ENCODE measurements at places on chromosomes 16 and 17.

GRCh38 chr16:50717091-50717490 lies 23.7 kb downstream of the NOD2 start:
- no peak for DNase-seq

GRCh38 chr17:28572259-28573039 lies 1.1 kb upstream of the PIGS start:
- DNase-seq: no peak

DNA sequence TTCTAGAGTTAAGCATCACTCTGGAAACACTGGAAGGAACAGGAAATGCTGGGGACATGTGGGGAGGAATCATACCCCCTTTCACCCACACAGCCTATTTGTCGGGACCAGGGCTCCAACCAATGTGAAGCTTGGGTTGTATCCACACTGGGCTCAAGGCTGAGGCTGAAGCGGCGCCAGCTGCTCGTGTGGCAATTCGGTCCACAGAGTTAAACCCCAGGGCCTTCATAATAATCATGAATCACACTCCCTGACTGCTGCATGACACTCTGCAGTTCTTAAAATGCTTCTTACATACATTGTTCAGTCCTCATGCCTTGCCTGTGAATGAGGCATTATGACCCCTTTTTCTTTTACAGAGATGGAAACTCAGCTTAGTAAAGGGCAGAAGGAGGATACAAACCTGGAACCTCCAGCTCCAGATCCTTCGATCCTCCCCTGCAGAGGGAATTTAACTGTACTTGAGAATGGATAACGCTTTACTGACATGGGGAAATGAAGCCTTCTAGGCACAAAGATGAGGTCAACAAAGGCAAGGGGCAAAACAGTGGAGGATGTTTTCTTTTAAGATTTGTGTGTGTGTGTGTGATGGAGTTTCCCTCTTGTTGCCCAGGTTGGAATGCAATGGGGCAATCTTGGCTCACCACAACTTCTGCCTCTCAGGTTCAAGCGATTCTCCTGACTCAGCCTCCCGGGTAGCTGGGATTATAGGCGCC lies 72.7 kb downstream of the SOX9 start:
- no peak for DNase-seq

GRCh38 chr16:9943121-9943520 lies 239.1 kb downstream of the GRIN2A start:
- DNase-seq: no peak

DNA sequence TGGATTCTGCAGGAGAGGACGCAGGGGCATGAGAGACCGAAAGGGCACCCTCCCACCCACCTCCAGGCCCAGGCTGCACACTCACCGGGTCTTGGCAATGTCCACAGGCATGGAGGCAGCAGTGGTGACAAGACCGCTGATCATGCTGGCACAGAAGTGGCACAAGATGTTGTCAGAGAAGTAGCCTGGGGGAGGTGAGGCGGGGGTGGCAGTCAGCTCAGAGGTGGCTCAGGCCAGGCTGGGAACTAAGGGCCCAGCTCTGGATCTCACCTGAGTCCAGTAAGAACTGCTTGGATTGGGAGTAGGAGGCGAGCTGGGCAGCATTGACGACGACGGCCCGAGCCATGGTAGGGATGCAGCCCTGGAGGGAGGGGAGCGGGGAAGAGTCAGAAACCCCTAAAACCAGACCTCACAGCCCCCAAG lies 1.8 kb downstream of the SLC25A11 start:
- no peak for DNase-seq

GRCh38 chr17:59278406-59278805 lies 53.0 kb upstream of the YPEL2 start:
- DNase-seq: no peak

DNA sequence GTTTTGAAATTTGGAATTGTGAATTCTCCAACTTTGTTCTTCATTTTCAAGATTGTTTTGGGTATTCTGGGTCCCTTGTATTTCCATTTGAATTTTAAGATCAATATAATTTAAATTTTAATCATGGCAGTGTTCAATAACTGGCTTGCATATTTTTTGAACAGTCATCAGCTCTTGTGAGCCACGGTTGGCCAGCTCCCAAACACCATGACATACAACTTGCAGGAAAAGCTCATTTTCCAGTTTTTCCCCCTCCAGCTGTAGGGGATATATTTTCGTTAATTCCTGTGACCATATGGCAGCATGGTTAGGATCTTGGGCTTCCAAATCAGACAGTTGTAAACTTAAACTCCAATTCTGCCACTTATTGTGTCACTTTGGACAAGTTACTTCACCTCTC lies 690.1 kb downstream of the WWOX start:
- DNase-seq: no peak

GRCh38 chr17:74296548-74296936 lies 22.5 kb downstream of the DNAI2 start:
- DNase-seq: no peak

- DNase-seq: no peak
These were observed 25.6 kb upstream of the DOC2B start for GRCh38 chr17:206941-207560.

GRCh38 chr16:84700446-84701300 lies 873 bp downstream of the USP10 start:
- no peak for DNase-seq

DNA sequence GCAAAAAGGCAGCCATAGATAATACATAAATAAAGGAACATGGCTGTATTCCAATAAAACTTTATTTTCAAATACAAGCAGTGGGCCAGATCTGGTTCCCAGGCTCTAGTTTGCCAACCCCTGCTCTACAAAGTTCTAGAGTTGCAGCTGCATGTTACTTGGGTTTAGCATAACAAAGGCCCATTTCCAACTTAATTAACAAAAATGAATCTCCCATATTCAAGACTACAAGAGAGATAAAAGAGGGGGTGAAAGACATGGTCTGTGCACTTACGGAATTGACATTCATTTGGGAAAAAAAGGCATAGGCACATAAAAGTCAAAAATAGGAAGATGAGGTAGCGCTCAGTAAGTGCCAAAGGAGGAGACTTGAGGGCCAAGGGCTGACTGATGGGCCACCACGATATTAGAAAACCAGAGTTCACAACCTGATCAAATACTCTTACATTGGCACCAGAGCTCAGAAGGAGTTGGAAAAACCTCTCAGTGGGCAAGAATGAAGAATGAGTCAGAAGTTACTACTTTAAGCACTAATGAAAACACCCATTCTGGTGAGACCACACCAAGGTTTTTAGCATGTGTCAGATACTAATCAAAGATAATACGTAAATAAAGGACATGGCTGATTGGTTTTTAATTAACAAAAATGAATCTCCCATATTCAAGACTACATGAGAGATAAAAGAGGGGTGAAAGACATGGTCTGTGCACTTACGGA lies 164.0 kb downstream of the VPS53 start:
- DNase-seq: no peak

DNA sequence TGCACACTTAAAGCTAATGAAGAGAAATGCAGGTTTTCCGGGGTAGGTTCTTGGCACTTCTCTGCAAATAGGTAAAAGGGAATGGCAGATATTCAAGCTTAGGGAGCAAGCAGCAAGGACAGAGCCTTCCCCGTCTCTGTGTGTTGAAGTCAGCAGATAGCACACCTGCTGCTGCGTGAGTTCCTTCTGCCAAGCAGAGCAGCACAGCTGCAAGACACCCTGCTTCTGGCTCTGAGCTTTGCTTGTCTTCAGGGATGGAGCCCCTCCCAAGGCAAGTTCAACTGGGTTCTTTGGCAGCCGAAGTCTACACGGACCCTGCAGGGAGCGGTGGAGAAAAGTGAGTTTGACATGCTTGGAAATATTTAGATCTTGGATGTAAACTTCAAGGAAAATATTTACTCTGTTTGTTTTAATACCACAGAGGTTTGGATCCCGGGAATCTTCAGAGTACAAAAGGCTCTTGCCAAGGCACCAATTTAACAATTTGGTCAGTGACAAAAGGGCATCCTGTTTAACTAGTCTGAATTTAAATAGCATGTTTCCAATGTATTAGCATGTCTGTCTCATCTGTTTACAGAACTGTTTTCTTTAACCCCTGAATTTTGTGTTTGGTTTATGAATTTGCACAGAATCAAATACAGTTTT lies 113.4 kb upstream of the KCNJ16 start:
- DNase-seq: no peak

- peak; percentile 73 for DNase-seq
These were observed 805 bp upstream of the C16orf95 start for GRCh38 chr16:87317750-87318644.

GRCh38 chr17:39848600-39848999 lies 15.5 kb downstream of the IKZF3 start:
- no peak for DNase-seq

GRCh38 chr16:8262299-8262698 lies 328.0 kb downstream of the TMEM114 start:
- DNase-seq: no peak

GRCh38 chr16:88763502-88764053 lies 21.4 kb downstream of the PIEZO1 start:
- no peak for DNase-seq

GRCh38 chr17:27906226-27906580 lies 13.0 kb upstream of the LYRM9 start:
- DNase-seq: no peak

GRCh38 chr17:2487306-2487705 lies 24.4 kb downstream of the METTL16 start:
- DNase-seq: no peak

DNA sequence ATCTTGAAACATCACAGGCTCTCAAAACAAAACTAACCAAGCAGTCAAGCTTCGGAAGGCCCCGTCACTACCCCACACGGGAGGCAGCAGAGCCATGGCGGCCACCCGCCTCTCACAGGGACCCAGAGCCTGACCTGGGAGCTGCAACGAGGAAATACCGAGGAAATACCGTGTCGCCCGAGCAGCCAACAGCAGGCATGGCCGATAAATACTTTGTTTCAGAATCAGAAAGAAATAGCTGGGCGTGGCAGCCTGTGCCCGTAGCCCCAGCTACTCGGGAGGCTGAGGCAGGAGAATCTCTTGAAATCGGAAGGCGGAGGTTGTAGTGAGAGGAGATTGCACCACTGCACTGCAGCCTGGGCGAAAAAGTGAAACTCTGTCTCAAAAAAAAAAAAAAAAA lies 6.9 kb downstream of the LMF1 start:
- DNase-seq: no peak

GRCh38 chr17:17698371-17698770 lies 17.1 kb downstream of the RAI1 start:
- DNase-seq: no peak

DNA sequence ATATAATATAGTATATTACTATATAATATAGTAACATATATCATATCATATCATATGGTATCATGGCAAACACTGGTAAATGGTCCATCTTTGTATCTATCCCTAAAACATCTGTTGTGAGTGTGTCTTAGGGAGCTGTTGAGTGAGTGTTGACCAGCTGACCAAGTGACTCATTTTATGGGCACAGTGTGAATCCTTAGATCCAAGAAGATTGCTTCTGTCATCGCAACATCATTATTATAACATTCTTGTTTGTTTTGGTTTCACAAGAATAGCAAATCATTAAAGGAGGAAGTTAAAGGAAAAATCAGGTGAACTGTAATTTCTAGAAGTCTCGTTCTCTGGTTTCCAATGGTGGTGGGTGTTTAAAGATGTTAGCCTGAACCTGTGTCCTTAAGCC lies 11.7 kb upstream of the MAF start:
- DNase-seq: no peak

GRCh38 chr16:28505489-28506137 lies 1.0 kb downstream of the IL27 start:
- no peak for DNase-seq

DNA sequence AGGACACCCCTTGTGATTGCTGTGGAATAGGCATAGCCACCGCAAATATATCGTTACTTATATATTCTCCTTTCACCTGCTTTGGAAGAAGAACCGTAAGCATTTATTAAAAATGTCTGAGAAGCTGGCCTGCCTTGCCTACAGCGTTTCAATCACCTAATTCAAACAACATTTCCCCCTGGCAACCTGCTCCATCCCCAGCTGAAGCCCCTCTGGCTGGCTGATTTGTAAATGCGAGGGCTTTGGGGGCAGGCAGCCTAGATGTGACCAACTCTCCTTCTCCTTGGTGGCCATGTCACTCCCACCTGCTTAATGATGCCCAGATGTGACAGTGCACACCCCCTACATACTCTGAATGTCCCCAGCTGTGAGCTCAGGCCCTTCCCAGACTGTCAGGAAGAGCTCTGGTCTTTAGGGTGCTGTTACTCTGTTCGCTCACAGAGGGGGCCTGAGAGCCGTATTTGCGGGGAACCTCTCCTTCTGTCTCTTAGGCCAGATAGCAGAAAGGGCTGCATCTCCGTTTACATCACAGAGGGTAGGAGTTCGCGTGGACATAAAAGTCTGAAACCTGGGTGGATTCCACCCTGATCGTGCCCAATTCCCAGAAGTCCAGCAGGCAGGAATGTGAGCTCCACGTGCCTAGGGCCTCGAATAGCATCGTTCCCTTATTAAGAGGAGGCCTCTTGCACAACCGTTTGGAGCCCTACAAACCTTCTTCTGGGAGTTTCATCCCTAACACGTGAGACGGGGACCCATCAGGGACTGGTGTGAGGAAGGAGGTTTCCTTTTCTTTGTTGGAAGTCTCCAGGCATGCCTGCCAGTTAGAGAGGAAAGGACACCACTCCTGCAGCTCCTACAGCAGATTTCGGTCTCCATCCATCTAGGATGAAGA lies 2.4 kb upstream of the SDK2 start:
- no peak for DNase-seq

DNA sequence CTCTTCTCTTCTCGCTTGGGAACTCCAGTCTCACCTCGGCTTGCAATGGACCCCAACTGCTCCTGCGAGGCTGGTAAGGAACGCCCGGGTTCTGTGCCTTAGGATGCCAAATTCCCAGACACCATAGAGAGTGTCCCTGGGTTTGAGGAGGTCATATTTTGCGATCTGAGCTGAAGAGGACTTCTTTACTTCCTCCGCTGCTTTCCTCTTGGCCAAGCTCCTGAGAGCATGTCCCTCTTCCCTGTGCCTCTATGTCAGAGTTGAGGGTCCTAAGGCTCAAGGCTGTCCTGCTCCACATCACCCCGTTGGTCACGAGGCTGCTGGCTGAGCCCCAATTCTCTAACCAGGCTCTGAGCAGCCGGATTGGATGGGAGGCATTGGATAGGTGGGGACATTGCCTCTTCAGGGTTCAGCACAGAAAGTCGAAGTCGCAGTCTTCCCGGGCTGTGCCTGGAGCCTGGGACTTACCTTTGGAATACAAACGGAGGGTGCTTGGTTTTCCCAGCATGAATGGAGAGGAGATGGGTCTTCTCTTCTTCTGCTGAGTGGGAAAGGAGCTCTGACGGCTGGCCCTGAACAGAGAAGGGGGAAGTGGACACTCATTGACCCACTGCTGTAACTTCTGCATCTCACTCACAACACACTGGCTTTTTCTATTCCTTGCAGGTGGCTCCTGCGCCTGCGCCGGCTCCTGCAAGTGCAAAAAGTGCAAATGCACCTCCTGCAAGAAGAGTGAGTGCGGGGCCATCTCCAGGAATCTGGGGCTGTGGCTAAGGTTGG lies 416 bp downstream of the MT1H start:
- DNase-seq: no peak

- DNase-seq: no peak
These were observed 2.8 kb downstream of the SOCS7 start for GRCh38 chr17:38354466-38354865.

GRCh38 chr17:29379084-29379991 lies 10.8 kb upstream of the TAOK1 start:
- DNase-seq: no peak

- no peak for DNase-seq
These were observed 3.4 kb downstream of the ZNF688 start for GRCh38 chr16:30567991-30568638.

GRCh38 chr16:49912721-49913120 lies 56.8 kb upstream of the ZNF423 start:
- DNase-seq: no peak

- DNase-seq: peak; percentile 67
These were observed 8.6 kb downstream of the RIPOR1 start for GRCh38 chr16:67537270-67537635.

GRCh38 chr16:85412911-85413520 lies 200.1 kb upstream of the GSE1 start:
- no peak for DNase-seq

Measured in left colon (tissue), 2 donors.